ENCODE measurements at places on chromosomes 5 and 9.

DNA sequence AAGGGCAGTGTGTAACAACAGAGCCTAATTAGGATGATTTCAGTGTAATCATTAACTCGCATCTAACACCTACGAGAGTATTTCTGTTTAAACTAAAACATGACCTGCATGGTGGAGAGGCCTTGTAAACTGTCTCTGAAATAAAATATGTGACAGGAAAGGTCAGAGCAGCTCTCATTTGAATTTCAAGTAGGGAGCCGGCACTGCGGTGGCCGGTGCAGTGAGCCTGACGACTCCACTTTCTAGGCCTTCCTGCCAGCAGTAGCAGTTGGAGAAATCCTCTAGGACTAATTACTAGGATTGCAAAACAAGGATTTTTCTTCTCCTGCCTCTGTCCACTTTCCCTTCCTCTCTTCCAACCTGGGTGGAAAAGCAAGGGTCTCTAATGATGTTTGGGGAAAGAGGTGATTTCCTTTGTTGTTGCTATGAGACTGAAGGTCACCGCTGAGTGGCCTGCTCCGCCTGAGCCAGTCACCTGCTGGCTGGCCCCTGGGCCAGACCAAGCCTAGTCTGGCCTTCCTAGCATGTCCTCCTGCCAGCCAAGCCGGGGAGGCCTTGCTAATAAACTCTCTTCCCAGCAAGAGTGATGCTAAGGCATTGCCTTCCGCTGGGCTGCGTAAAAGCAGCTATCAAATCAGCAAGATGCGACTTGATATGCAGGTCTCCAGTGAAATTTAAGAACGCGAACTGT is 245.7 kb downstream of the PSAT1 start:
- no peak for DNase-seq

- no peak for DNase-seq
Observed at GRCh38 chr5:136065588-136065987, 36.8 kb downstream of the TGFBI start.

GRCh38 chr9:12464910-12465512 is 228.2 kb upstream of the TYRP1 start:
- no peak for DNase-seq

GRCh38 chr5:58107704-58108103 is 352.2 kb downstream of the PLK2 start:
- no peak for DNase-seq

DNA sequence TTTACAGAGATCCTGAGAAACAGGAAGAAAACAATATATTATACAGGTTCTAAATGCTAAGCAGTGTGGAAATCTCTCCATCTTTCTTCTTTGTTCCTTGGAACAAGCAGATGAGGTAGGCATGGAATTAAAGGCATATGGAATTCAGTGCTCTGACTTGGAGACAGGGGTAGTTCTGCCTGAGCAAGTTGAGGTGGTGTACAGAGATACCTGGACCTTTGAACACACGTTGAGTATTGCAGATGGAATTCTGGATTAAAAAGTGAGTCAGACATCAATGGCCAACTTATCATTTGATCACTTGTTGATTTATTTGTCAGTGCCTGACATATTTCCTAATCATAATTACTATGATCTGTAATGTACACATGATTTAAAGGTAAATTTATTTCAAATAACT is 293.9 kb upstream of the IRX4 start:
- DNase-seq, result no peak

DNA sequence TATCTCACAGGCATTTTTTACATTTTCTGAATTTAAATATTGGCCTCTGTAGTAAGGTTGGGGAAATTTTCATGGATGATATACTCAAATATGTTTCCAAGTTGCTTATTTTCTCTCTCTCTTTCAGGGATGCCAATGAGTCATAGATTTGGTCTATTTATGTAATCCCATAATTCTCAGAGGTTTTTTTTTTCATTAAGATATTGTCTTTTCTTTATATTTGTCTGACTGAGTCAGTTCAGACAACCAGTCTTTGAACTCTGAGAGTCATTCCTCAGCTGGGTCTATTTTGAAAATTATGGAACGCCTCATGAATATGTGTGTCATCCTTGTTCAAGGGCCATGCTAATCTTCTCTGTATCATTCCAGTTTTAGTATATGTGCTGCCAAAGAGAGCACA is 223.2 kb downstream of the PCSK1 start:
- no peak for DNase-seq

DNA sequence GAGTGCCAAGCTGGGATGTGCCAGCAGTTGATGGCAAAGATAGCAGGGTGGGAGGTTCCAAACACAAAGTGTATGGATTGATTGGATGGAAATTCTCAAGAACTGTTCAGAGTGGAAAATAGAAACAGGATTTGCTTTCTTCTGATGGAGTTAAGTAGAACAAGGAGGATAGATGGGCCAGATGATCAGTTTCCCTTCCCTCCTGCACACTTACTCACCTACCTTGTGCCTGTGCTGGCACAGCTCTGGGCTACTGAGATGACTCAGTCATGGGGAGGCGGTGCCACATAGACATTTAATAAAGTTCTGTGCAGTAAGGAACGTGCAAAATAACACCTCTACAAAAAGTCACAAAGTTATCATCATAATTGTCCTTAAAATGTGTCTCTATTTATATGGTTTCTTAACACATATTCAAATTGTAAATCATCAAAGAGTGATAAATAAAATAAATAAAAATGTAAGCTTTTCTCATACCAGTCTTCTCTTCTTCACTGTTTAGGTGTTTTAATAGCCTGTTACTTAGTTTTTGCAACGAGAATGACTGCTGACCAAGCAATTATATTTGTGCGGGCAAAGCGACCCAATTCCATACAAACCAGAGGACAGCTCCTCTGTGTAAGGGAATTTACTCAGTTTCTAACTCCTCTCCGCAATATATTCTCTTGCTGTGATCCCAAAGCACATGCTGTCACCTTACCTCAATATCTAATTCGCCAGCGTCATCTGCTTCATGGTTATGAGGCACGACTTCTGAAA is 12.7 kb downstream of the PTPDC1 start:
- no peak for DNase-seq

GRCh38 chr5:36264202-36264760 is 22.6 kb upstream of the NADK2 start:
- no peak for DNase-seq

GRCh38 chr9:79652598-79652997 is 80.8 kb downstream of the TLE4 start:
- no peak for DNase-seq

- no peak for DNase-seq
Observed at GRCh38 chr9:20732118-20732517, 48.1 kb downstream of the FOCAD start.

DNA sequence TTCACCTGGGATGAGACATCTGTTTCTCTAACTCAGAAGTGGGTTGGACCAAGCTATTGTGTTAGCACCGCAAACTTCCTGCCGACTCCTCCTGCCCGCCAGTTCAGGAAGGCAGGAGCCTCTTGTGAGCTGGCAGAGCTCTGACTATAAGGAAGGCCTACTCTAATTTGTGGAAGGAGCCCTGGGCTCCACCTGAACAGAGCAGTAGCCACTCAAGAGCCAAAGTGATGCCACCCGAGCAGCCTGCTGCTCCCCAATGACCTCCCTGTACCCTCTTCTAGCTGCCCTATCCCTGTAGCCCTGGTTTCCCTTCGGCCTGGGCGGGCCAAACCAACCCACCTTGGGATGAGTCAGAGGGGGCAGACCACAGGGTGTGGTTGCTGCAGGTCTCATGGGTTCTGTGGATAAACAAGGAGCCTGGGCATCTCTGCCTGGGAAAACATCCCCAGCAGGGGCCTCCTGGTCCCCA is 81.6 kb downstream of the PSD2 start:
- no peak for DNase-seq

DNA sequence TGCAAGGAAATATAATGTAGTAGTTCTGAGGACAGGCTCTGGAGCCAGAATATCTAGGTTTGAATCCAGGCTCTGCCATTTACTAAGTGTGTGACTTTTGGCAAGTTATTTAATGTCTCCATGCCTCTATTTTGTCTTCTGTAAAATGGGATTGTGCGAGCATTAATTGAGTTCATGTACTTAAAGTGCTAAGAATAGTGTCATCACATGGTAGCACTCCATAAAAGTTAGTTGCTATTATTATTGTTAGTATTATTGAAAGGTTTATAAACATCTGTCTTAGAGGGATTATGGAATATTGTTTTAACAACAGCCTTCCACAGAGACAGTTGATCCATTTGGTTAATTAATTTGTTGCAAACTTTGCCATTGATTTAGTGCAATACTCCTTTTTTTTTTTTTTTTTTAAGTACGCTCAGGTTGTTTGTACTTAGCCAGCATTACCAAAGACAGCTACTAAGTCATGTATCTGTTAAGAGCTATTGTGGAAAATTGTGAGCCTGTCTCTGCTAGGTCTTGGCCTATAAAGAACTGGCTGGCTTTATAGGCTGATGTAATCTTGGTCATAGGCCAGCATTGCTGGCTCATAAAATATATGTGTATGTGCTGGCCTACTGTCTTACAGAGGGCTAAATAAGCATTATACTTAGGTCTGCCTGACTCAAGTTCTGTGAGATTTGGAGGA is 174.7 kb downstream of the WDR70 start:
- no peak for DNase-seq

DNA sequence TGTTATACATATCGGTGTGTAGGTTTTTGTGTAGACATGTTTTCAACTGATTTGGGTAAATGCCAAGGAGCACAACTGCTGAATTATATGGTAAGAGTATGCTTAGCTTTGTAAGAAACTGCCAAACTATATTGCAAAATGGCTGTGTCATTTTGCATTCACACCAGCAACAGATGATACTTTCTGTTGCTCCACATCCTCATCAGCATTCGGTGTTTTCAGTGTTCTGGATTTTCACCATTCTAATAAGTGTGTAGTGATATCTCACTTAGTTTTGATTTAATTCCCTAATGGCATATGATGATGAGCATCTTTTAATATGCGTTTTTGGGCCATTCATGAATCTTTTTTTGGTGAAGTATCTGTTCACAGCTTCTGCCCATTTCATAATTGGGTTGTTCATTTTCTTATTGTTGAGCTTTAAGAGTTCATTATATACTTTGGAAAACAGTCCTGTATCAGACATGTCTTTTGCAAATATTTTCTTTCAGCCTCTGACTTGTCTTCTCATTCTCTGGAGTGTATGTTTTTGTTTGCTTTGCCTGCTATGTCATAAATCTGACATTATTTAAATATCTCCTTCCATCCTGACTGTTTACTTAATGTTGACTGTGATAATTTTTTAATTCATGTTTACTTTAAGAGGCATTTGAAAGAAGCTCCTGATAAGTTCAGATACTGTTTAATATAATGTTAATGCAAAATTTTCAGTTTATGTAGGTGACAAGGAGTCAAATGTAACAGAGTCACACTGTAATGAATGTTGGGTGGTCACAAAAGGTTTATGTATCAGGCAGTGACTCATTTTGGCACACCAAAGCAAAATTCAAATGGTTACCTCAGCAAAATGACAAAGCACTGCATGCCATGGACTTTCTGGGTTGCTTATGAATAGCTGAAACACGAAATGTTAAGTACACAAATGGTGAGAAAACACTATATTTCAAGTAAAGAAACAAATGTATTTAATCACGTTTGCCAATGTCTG is 181.1 kb upstream of the DAB2 start:
- no peak for DNase-seq

- DNase-seq, result no peak
Observed at GRCh38 chr5:76799588-76799987, 19.2 kb upstream of the F2RL1 start.

DNA sequence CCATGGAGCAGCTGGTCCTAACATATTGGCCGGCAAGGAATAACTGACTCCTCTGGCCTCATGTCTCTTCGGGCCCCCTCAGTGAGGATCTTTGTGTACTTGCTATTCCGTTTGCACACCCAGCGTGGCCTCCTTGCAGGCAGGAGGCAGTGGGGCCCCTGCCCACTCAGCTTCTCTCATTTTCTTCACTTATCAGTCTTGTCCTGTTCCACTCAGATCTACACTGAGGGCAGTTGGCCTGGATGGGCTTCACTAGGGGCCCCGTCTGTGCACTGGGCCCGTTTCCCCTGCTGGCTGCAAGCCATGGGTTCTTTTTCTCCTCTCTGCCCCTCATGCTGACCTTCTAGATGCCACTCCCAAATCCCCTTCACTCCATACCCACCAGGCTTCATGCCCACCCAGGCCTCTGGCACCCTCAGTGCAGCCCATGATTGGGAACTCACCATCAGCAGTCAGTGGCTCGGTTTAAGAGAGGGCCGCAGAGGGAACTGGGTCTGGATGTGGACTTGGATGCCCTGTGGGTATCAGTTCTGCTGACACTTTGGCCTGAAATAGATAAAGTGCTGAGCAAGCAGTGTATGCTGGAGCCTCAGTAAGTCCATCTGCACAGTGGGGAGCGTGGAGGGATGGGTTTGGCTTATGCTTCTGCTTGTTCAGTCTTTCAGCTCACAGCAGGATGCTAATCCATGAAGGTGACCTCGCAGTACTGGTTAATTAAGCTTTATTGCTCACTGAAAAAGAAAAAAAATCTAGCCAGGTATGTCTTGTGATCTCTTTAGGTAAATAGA is 57.9 kb downstream of the ERBIN start:
- DNase-seq, result no peak

DNA sequence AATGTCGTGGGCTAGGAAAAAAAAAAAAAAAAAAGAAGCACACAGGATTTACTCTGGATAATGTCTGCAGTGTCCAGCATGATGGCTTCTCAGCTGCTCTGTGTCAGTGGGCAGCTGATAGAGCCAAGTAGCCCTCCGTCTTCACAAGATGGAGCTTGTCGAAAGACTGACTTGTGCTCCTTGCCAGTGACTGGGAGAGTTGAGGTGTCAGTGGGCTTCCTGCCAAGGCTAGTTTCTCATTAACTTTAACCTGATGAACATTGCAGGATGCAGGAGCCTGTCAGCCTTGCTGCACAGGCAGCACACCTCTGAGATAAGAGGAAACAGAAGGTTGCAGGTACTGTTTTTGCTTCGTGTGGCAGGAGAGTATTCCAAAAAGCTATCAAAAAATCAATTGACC is 171.4 kb upstream of the SGCD start:
- no peak for DNase-seq

- no peak for DNase-seq
Observed at GRCh38 chr9:15182101-15182551, 124.9 kb downstream of the TTC39B start.

GRCh38 chr5:59069438-59070079 is 486.7 kb downstream of the RAB3C start:
- no peak for DNase-seq

GRCh38 chr9:77841739-77842386 is 189.7 kb downstream of the GNAQ start:
- no peak for DNase-seq

DNA sequence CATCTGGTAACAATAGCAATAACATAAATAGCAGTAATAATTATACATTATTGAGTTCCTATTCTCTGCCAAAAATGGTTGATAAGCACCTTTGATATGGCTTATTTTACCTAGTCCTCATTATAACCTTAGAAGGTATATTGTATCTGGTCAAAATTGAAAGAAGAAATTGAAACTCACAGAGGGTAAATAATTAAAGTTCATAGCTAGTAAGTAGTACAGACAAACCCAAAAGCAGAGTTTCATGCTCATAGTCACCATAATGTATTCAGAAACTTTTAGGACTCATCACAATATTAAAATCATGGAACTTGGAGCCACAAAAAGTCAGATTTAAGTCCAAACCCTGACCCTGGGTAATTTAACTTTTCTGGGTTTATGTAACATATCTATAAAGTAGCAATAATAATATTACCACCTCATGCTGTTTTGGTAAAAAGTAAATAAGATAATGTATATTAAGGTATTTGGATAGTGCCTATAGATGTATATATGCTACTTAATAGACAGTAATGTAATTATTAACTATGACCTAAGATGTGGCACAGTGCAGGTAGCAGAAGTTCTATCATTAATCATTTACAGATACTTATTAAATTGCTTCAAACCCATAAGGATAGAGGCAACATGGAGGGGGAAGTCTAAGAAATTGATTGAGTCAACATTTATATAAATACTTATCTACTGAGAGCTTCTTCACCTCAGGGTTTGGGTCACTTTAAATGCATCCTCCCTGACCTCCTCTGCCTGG is 32.4 kb downstream of the STK32A start:
- DNase-seq, result no peak

Data from esophagus squamous epithelium (tissue), 5 donors.